Fibroblast of skin of scalp (primary cell): ENCODE measurements at places on chromosomes 3 and 15.

DNA sequence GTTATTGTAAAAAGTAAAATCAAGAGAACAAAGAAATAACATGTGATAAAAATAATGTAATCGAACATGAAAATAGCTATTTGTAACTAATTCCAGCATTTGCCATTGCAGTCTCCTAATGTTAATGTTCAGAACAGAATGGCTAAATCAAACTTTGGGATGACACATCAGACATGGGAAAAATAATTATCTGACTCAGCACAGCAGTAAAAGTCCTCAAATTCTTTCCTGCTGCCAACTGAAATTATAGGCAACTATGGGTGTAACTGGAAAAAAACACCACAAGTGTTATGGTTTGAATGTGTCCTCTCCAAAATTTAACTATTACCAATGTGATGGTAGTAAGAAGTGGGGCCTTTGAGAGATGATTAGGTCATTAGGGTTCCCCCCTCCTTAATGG lies 446.7 kb downstream of the C3orf38 start:
- DNase-seq, result peak; percentile 12

- DNase-seq, result no peak
Measured at GRCh38 chr3:35224565-35225295, 414.6 kb upstream of the ARPP21 start.

DNA sequence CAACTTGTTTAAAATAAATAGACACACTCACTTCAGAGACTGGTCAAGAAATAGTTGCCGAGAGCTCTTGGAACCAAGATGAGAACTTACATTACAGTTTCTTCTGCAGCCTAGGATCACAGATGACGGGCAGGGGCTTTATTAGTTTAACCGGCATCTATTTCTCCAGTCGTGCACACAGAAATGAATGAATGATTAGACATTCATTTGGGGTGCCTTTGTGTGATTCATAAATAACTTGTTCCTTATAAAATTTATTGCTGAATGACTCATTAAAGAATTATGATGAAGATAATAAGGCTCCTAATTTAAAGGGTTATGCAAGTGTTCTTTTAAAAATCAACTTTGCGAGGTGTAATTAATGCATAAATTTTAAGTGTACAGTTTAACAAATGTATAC lies 20.8 kb downstream of the NFKBIZ start:
- no peak for DNase-seq

- DNase-seq, result no peak
Measured at GRCh38 chr3:56693750-56694149, 10.7 kb upstream of the TASOR start.

DNA sequence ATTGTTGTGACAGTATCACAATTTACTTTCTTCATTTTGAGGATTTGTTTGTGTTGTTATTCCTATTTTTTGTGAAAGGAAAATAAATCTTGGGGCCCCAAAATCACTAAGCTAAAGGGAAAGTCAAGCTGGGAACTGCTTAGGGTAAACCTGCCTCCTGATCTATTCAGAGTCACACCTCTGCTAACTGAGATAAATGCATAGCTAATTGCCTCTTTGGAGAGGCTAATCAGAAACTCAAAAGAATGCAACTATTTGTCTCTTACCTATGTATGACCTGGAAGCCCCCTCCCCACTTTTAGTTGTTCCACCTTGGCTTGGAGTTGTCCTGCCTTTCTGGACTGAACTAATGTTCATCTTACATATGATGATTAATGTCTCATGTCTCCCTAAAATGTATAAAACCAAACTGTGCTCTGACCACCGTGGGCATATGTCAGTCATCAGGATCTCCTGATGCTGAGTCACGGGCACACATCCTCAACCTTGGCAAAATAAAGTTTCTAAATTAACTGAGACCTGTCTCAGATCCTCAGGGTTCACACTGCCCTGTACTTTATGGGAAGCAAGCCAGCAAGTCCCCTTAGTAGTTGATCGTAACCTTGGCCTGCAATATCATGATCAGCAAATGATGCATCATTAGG lies 523.2 kb upstream of the GOLIM4 start:
- DNase-seq, result no peak

DNA sequence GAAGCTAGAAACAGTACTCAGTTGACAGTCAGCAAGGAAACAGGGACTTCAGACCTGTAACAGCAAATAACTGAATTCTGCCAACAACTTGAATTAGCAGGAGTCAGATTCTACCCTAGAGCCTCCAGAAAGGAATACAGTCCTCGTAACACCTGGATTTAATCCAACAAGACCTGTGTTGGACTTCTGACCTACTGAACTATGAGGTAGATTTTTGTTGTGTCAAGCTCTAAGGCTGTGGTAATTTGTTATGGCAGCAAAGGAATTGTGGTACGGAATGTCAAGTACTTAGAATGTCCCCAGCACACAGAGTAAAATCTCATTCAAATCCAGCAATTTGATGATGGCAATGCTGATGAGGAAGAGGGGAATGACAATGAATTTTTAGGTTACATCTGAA lies 234.1 kb downstream of the LRRN1 start:
- DNase-seq, result no peak

DNA sequence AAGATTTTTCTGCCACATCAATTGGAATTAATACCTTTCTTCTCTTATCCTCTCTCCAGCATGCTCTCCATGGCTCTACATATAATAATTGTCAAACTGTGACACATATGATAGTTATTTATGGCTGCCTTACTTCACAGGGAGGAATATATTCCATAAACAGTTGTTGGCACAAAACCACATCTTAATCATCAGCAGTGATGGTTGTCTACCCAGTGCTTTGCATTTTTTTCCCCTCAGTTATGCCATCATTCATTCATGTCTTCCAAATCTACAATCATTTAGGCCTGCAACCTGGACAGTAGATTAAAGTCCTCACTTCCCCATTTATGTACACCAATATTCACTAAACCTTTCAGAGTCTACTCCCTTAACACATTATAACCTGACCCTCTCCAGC lies 107.7 kb downstream of the THRB start:
- DNase-seq, result peak; percentile 85

DNA sequence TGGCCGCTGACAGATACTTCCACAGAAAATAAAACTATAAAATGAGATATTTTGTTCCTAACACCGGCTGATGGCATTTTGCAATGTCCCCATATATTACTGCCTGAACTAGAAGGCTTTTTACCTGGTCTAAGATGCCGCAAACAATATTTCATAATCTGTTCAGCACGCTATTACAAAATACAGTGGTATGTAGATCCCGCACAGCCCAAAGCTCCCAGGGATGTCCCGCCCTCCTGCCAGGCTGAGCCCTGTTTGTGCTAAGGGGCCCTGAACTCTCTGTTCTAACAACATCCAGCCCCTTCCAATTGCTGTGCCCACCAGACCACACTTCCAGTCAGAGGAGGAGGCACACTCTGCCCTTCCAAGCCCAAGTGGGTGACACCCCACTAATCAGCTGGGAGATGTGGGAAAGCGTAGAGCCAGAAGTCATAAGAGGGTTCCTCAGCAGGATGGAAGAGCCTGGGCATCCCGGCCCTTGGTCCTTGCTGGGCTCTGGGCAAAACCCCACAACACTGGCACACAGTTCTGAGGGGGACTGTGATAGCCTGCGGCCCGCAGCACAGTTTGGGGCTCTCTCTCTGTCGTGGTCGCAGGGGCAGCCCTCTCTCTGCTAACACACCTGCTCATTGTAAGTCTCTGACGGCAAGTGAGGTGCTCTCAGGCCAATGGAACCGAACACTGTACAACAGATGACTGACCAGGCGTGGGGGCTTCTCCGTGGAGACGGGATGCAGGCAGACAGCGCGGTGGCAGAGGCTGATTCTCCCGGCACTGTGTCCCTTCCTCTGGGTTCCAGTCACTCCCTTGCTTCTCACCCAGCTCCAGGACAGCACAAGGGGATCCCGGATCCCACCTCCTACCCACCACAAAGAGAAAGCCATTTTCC lies 55.2 kb downstream of the PCSK6 start:
- no peak for DNase-seq

DNA sequence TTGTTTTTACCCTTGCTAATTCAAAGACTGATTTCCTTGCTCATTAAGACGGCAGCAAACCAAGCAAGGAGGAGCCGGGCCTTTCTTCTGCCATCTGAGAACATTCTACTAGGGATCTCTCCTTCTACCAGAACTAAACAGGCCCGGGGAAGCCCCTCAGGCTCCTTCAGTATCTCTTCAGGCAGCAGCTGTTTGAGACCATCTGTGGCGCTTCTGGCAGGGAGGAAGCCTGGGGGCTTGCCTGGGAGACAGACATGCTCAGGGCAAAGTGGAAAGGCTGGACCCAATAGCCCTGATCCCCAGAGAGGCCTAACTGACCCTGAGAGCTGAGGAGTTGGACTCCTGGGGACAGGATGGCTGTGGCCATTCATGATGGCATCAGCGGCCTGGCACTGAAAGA lies 67.9 kb downstream of the FEM1B start:
- DNase-seq, result no peak

- no peak for DNase-seq
Measured at GRCh38 chr3:84637272-84637671, 321.5 kb upstream of the CADM2 start.

- no peak for DNase-seq
Measured at GRCh38 chr3:171497468-171497867, 37.3 kb upstream of the TNIK start.

GRCh38 chr15:99959326-99959725 lies 226.1 kb upstream of the LYSMD4 start:
- no peak for DNase-seq

DNA sequence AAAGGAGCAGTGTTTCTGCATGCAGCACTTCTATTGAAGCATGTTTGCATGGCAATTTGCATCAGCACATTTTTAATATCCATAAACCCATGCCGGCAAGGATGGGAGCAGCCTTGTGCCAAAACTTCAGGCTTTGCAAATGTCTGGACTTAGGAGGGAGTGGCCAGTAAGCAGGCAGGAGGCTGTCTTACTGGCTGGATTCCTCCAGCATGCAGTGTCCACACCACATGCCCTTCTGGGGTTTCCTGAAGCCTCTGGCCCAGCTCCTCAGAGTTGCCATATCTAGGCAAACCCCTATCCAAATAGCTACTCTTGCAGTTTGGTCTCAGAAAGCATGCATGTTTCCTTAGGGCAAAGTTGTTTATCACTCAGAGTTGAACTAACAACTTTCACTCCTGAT lies 139.1 kb upstream of the MRPS22 start:
- no peak for DNase-seq

GRCh38 chr15:36557364-36557763 lies 22.1 kb upstream of the CDIN1 start:
- no peak for DNase-seq

DNA sequence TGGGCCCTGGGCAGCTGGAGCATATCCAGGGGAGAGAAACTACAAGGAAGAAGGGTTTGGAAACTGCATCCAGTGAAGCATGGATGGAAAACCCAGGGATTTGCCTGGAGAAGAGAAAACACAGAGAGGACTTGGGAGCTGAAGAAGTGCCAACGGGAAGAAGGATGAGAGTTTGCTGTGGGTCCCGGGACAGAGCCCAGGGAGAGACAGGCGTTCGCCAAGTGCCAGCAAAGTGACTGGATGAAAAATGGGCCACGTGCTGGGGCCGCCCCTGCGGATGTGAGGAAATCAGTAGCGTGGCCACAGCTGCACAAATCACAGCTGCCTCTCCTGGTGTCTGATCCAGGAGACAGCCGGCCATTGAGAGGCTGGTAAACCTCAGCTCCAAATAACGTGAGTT lies 70.4 kb downstream of the HES1 start:
- peak; percentile 16 for DNase-seq

DNA sequence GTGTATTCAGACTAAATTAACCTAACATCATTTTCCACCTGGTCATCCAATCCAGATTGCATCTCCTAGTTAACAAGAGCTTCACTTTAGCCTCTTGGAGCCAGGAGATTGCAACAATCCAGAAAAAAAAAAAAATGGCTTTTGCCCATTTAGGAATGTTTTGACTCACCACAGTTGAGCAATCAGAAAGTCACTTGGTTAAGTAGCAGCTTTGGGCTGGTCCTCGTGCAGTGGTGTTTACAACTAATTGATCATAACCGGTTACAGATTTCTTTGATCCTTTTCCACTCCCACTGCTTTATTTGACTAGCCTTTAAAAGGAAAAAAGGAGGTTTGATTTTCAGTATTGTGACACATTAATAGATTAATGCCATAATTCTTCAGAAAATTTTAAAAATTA lies 688.8 kb upstream of the CCDC54 start:
- DNase-seq, result peak; percentile 90

GRCh38 chr3:195250473-195251251 lies 20.3 kb downstream of the XXYLT1 start:
- no peak for DNase-seq

GRCh38 chr3:154111365-154111935 lies 9.7 kb upstream of the ARHGEF26 start:
- DNase-seq, result no peak

GRCh38 chr15:77023576-77024272 lies 28.8 kb downstream of the PSTPIP1 start:
- no peak for DNase-seq

DNA sequence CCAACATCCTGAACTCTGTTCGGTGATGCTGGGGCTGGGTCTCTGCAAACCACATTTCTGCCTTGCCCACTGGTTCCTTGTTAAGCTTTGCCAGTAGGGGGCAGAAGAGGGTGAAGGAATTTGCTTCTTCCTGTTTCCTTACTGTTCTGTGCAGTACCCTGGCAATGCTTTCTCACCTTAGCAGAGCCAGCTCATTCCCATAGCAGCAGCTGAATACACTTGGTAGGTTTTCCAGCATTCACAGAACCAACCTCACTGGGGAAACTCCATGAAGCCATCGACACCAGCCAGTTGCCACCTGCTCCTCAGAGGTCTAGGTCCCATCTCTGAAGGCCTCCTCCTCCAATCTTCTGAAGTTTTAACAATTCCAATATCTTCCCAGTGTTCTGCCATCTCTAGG lies 308.4 kb downstream of the PDCD6IP start:
- DNase-seq, result peak; percentile 24

DNA sequence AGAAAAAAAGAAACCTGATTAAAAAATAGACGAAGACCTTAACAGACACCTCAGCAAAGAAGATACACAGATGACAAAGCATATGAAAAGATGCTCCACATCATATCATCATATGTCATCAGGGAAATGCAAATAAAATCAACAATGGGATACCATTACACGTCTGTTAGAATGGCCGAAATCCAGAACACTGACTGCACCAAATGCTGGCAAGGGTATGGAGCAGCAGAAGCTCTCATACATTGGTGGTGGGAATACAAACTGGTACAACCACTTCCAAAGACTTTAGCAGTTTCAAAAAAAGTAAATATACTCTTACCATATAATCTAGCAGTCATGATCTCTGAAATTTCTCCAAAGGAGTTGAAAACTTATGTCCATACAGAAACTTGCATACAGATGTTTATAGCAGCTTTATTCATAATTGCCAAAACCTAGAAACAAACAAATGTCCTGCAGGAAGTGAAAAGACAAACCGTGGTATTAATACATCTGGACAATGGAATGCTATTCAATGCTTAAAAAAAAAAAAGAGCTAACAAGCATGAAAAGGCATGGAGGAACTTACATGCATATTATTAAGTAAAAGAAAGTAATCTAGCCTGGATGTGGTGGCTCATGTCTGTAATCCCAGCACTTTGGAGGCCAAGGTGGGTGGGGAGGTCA lies 107.4 kb downstream of the HES1 start:
- DNase-seq, result no peak
